ENCODE measurements at places on chromosomes 2 and 18.

DNA sequence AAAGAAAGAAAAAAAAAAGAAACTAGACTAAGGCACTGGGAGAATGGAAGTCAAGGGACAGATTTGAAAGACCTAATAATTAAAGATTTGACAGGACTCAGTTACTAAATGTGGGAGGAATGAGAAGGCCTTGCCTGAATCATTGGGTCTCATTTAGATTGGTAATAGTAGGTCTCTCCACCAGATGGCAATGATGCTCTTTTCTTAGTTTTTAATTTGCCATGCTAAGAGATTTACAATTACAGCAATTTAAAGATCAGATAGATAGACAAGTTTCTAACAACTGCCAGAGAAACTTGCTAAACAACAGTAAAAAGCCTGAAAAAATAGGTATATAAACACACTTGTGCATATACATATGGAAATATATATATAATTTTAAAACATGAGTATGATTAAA is 153.0 kb downstream of the TMEM247 start:
- DNase-seq, result peak; percentile 57

- peak; percentile 49 for DNase-seq
Measured at GRCh38 chr2:62738981-62739936, 33.7 kb downstream of the EHBP1 start.

DNA sequence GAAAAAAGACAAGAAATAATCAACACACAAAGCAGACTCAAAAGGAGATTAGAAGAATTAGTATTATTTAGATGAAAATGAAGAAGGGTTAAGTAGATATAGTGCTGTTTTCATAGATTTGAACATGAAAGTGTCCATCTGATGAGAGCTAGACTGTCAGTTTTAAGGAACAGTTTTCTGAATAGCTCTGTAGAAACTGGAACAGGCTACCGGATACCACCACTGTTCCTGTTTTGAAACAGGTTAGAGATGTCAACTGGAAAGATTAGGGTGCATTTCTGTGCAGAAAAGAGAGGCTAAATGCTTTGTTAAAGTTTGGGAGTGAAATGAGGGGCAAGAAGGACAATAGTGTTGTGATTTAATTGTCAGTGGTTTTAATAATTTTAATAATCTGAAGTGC is 908.8 kb downstream of the CNTNAP5 start:
- DNase-seq, result no peak

DNA sequence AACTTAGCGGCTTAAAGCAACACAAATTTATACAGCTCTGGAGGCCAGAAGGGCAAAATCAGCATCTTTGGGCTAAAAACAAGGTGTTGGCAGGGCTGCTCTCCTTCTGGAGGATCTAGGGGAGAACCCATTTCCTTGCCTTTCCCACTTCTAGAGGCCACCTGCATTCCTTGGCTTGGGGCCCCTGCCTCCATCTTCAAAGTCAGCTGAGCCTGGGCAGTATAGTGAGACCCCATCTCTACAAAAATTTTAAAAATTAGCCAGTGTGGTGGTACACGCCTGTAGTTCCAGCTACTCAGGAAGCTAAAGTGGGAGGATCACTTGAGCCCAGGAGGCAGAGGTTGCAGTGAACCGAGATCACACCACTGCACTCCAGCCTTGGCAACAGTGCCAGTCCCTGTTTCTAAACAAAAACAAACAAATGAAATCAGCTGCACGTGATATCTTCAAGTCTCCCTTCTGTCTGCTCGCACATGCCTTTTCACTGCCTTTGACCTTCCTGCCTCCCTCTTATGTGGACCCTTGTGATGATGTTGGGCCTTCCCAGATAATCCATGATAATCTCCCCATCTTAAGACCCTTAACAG is 200.6 kb downstream of the ZFP36L2 start:
- no peak for DNase-seq

- no peak for DNase-seq
Measured at GRCh38 chr2:2324565-2325101, 6.4 kb downstream of the MYT1L start.

GRCh38 chr2:181766129-181766528 is 85.8 kb upstream of the NEUROD1 start:
- DNase-seq, result no peak

DNA sequence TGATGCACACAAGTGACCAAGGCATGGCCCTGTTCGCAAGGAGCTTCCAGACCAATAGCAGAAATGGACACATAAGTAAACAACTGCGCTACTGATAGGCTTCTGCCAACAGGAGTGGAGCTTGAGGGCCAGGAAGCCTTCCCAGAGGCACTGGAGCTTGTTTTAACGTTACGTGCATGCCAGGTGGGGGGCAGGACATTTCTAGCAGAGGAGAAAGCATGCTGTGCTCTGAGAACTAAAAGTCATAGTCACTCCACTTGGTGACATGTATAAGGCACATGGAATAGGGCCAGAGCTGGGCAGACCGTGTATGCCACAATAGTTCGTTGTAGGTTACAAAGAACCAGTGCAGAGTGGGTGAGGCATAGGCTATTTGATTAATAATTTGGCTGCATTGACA is 184.2 kb downstream of the NEDD4L start:
- no peak for DNase-seq

Measured in erythroblast (primary cell).